ENCODE measurements at places on chromosomes 5 and 9.

DNA sequence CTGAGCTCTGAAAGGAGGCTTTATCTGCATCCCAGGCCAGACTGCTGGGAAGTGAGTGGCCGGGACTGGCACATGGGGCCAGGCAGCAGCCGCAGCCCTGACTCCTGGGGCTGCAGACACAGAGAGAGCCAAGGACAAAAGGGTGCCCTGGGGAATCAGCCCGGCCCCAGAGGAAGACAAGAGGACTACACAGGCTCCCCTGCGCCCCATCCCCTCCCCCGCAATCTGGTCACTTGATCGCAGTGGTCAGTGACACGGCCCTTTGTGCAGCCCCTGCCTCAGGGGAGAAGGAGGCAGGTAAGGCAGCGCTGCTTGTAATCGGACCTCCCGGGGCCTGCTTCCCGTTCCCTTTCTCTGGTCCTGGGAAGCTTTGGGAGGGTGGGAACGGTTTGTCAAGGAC is 55.5 kb upstream of the FUBP3 start:
- no peak for DNase-seq

DNA sequence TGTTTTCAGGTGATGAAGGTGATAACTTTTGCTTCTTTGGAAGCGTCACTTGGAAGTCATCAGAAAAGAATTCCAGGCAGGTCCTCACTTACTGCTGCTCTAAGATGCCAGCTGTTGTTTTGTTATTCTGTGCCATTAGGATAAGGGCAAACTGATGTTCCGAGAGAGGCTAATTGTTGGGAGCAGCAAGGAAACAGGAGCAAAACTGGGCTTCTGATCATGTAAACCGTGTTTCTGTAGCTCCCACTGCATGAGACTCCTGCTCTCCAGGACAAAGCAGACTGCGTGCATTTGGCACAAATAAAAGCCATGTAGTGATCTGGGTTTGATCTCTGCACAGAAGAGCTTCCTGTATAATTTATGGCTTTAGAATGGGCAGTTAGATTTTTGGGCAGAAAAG is 248.2 kb downstream of the MAN2A1 start:
- DNase-seq: no peak

DNA sequence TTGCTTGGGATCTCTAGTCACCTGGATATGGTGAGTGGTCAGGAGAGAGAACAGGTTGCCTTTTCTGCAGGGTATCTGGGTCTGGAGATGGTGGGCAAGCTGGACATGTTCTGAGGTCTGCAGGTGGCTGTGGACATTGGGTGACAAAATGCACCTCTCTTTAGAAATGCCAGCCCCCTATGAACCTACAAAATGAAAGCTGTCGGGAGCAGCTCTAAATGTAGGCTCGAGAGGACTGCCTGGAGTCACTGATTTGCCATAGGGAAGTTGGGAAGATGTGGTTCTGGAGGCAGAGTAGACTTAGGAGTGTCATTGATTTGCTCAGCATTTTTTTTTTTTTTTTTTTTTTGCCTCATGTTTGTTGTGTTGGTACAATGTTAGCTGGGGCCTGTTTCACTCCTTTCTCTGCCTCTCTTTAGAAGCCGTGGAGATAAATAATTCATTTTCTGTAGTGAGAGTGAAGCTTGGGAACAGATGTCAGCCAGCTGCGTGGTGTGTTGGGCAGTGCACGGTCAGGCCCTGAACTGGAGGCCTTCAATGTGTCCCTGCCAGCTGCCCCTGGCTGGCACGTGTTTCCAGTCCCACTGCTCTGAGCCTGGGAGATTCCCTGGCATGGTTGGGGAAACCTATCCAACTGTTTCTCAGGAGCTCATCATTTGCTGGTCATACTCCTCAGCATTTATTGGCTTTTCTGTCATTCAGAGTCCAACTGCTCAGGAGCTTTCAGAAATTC is 5.4 kb downstream of the RGS3 start:
- no peak for DNase-seq

- DNase-seq: no peak
These were observed 263.4 kb downstream of the TMEM232 start for GRCh38 chr5:110463106-110463505.

- DNase-seq: no peak
These were observed 11.0 kb downstream of the SKP2 start for GRCh38 chr5:36162810-36163486.

DNA sequence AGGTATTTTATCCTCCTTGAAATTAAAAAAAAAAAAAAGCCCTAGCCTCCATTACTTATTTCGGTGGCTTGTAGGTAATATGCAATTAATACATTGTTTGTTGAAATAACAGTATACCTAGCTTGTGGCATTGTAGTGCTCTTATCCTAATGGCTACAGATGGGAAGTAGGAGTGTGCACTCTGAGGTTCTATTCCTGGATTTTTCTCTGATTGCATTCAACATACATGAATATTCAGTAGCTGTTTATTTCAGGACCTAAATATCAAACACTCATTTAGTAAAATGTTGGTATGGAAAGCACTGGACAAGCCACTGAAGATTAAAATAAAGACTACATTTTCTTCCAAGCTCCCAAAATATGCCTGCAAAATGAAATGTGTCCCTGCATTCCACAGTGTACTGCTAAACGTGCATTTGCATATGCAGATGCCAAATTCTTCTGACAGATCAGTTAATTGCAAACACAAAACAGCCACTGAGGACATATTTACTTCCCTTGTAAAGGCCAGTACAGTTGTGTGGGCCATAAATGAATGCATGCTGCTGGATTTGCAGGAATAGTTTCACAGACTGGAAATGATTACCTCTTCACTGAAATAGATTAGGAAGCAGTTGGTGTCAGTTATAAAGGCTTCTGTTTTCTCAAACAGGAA is 826.1 kb downstream of the PRELID2 start:
- DNase-seq: no peak

DNA sequence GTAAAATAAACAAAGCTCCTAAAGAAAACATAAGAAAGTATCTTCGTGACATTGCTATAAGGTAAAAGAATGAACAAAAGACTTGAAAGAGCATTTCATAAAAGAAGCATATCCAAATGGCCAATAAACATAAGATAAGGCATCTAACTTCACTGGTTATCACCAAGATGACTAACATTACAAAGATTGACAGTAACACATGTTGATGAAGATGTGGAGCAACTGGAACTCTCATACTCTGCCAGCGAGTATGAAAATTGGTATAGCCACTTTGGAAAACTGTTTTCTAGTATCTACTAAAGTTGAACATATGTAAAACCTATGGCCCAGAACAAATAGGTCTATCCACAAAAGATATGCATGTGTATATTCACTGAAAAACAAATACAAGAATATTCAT is 150.5 kb downstream of the SNX18 start:
- DNase-seq: no peak

GRCh38 chr5:60649288-60649917 is 50.6 kb downstream of the DEPDC1B start:
- no peak for DNase-seq

GRCh38 chr5:123122273-123122672 is 33.2 kb downstream of the PRDM6 start:
- no peak for DNase-seq

DNA sequence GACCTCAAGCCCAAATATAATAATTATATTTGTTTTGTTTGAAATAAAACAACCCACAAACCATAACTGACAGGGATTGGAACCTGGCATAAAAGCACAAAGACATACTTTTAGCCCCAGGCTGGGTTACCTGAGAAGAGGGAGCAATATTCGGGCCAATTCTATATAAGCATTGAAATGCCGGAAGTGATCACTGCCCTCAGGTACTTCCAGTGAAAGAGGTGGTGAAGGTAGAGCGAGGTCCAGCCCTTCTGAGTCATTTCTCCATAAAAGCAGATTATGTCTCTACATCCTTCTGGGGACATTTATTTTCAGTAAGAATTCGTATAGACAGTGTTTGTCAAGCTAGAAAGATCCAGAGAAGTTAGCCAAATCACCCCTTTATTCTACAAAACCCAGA is 59.6 kb downstream of the GCNT4 start:
- no peak for DNase-seq

GRCh38 chr9:114344188-114344566 is 14.5 kb downstream of the ORM2 start:
- no peak for DNase-seq

- no peak for DNase-seq
These were observed 1.3 kb downstream of the TNFSF15 start for GRCh38 chr9:114804505-114804904.

- DNase-seq: no peak
These were observed 17.2 kb upstream of the RGS3 start for GRCh38 chr9:113446323-113446740.

DNA sequence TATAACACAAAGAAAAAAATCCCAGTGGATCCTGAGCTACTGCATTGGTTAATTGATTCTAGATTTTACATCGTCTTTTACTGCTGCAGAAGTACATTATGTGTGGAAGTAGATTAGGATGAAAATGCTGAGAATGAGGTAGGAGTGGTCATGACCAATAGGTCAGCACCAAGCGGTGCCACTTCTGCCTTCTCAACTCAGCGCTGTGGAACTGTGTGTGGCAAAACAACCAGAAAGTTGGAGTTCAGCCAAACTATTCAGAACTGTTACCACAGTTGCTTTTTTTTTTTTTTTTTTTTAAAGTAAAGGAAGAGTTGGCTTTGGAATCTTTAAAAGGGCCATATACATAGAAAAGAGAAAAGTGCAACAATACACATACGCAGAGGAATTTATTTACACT is 24.2 kb downstream of the POU5F2 start:
- no peak for DNase-seq

DNA sequence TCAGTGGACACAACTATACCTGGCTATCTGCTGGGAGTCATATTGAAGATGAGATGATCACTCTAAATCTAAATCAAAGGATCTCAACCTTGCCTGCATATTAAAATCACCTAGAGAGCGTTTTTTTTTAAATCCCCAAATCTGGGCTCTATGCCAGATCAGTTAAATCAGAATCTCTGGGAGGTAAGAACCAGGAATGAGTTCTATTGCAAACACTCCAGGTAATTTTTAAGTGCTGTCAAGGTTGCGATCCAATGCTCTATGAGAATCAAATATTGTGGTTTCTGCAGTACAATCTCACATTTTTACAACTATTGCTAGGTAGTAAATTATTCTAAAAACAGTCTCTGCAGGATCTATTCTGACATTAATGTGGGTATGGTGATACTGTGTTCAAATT is 202.3 kb upstream of the OR13F1 start:
- no peak for DNase-seq

DNA sequence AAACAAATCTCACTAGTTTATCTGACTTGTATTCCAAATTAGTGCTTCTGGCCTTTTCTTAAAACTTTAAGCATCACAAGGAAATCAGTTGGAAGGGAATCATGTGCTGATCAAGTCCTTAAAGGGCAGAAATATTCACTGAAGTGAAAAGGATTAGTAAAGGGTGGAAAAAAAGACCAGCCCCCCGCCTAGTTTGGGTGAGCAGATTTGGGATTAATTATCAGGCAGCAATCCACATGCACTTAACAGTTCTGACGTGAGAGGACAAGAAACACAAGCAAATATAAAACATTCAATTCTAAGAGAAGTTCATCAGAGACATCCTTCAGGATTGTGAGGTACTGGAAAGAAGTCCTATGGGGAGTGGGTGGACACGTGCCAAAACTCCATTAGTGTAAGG is at the start of gene TYRP1:
Gene TYRP1, plus strand, starts transcription at position 245 of the 400 bp plus-strand sequence. CDS start 612 bp downstream, outside the sequence.
- DNase-seq: no peak

GRCh38 chr5:169384661-169385060 is 83.7 kb upstream of the SLIT3 start:
- no peak for DNase-seq

- DNase-seq: no peak
These were observed 14.9 kb downstream of the LHFPL2 start for GRCh38 chr5:78633700-78634099.

DNA sequence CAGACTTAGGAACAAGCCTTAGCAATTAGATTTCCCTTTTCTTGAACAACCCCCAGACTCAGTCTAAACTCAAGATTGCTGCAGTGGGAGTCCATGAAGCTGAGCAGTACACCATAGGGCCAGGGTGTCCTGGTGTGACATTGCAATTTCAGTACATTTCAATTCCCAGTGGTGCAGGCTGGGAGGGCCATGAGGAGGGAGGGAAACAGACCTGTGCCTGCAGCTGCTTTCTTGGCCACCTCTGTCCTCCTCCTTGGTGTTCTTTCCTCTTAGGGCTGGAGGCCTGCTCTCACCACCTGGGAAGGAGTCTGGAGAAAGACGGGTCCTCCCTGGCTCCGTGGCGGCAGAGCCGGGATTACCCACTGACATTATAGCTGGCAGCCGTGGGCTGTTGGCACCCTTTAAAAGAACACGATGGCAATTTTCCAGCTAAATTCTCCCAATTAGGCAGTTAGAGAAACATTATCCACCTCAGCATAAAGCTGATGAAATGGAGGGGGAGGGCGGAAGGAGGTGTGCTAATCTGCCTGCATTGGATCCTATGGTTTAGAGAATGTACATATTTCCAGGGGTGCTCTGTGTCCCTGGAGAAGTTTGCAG is 186.4 kb downstream of the SLIT3 start:
- no peak for DNase-seq

DNA sequence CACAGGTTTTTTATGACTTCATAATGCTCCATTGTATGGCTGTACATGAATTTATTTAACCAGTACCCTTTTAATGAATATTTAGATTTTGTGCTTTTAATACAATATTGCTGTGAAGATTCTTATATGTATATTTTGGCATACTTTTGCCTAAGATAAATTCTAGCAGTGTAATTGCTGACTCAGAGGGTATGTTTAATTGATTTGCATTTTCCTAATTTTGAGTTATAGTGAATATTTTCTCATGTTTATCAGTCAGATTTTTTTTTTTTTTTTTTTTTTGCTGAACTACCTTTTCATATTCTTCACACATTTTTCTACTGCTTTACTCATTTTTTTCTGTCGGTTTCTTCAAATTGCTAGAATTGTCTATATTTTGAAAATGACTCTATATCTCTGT is 222.6 kb downstream of the VPS13A start:
- DNase-seq: no peak

- no peak for DNase-seq
These were observed 105.4 kb downstream of the ZNF354C start for GRCh38 chr5:179165421-179166170.

- peak; percentile 31 for DNase-seq
These were observed 33.2 kb upstream of the NOTCH1 start for GRCh38 chr9:136578915-136579649.

- DNase-seq: no peak
These were observed 219.2 kb downstream of the TRPM3 start for GRCh38 chr9:70902171-70902570.

DNA sequence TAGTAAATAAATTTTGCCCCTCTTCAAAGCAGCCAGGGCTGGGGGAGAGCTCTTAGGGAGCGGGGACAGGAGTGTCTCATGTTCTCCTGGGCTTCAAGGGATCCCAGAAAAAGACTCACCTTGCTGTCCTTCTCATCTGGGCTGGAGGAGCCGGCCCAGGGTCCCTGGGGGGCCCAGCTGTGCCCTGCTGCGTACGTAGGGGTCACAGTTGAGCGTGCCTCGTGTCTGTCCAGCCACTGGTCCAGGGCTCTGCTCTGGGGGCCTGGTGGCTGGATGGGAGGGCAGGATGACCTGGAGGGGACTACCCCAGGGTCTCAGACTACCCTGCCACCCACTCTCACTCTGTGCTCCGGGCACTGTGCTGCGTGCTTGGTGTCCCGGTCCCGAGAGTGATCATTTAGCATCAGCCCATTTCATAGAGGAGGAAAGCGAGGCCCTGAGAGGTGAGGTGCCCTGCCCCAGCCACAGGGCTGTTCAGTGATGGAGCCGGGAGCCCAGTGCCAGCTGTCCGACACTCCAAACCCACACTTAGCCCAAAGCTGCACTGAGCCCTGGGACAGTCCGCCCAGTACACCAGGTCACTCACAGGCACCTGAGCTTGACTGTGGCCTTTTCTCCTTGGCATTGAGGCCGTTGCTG is 26.2 kb upstream of the TDRD7 start:
- no peak for DNase-seq
